ENCODE measurements at places on chromosomes 5 and 9. TPM values are rescaled to one million over a fixed set of nuclear protein-coding genes. Genes with fewer than 3 reads are reported as not detected.

PSD2 gene
- 0.09 TPM for total RNA-seq

EQTN gene
- not detected for total RNA-seq

CARD6 gene
- total RNA-seq, result 0.26 TPM

DNAI1 gene
- total RNA-seq, result 0.67 TPM

SV2C gene
- not detected for total RNA-seq

DNA sequence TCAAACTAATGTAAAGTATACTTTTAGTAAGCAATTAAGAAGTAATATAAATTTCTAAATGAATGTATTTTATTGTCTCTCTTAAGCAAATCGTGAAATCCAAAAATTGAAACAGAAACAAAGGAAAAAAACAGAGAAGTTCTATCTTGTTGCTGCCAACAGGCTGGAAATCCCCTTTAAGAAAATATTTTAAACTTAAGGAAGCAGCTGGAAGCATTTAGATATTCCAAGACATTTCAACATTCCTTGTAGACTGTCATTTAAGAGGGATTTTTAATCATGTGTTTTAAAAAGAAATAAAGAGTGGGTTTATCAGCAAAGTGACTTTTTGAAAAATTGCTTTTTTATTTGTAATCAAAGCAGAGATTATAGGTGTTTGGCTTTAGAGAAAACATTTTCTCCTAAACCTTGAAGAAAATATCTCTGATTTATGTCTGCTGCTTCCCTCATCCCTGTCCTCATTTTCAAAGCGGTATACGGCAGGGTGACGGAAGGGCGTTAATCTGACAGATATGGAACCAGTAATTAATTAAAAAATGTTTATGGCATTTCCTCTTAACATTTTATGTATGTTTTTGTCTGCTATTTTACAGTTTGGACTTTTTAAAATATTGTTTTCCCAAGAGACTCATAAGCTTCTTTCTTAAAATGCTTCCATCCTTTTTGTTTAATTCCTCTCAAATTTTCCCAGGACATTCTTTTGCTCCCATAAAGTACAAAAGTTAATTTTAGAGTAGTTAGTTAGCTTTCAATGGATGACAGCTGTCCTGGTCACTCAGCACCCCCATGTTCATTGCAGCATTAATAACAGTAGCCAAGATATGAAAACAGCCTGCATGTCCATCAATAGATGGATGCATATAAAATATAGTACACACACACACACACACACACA is 245.6 kb downstream of the LURAP1L start:
- H3K4me3 ChIP-seq, result no peak overlapping the region
- no peaks in the 10 kb centered on the region for H3K36me3 ChIP-seq
- H3K27ac ChIP-seq, result no peak overlapping the region
- no peaks in the 10 kb centered on the region for H3K27me3 ChIP-seq

DNA sequence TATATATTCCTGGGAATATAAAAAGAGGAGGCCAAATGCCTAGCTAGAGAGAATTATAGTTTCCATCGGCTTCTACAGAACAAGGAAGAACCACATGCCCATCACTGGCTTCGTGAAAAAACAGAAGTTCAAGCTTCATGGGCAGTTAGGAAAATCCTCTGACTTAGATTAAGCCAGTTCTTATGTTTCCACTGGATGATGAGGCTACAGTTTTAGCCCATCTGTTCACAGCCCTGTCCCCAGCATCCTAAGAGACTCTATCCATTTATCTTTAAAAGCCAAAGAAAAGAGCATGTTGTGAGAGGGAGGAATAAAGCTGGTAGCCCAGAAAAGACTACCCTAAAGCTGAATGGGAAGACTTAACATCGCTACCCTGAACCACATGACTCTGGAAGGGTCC is 285.5 kb upstream of the WWC1 start:
- H3K27me3 ChIP-seq, result no peaks in the 10 kb centered on the region
- no peaks in the 10 kb centered on the region for H3K36me3 ChIP-seq
- no peak for DNase-seq
- no peak overlapping the region for H3K27ac ChIP-seq
- H3K4me1 ChIP-seq, result no peaks in the 10 kb centered on the region
- H3K4me3 ChIP-seq, result no peak overlapping the region

GRCh38 chr5:157592594-157592993 is 17.0 kb upstream of the ADAM19 start:
- H3K36me3 ChIP-seq, result no peaks in the 10 kb centered on the region
- no peak for DNase-seq
- H3K4me3 ChIP-seq, result no peak overlapping the region
- no peaks in the 10 kb centered on the region for H3K27me3 ChIP-seq

DNA sequence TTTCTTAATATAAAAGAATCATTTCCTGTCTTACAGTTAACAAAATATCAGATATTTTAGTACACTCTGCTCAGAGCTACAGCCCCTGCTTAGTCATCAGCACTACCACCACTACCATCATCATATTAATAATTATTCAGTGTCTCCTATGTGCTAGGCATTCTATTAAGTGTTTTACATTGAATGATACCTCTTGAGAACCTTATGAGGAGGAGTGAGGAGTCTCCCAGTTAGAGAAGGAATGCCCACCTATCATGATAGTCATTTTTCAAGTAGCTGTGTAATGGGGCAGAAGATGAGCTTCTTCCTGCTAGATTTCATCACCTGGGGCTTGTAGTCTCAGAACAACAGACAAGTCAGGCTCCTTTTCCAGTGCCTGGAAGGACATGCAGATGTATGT is 238.0 kb downstream of the TRIM32 start:
- no peak overlapping the region for H3K27ac ChIP-seq
- no peaks in the 10 kb centered on the region for H3K27me3 ChIP-seq
- H3K4me3 ChIP-seq, result no peak overlapping the region
- peaks cover 8% of the 10 kb centered on the region for H3K4me1 ChIP-seq
- H3K36me3 ChIP-seq, result no peaks in the 10 kb centered on the region
- DNase-seq, result no peak

- no peaks in the 10 kb centered on the region for H3K36me3 ChIP-seq
- H3K27ac ChIP-seq, result no peak overlapping the region
- H3K4me3 ChIP-seq, result no peak overlapping the region
- no peak for DNase-seq
- H3K4me1 ChIP-seq, result peaks cover 30% of the 10 kb centered on the region
Measured at GRCh38 chr9:136050701-136051452, 44.2 kb downstream of the NACC2 start.

DNA sequence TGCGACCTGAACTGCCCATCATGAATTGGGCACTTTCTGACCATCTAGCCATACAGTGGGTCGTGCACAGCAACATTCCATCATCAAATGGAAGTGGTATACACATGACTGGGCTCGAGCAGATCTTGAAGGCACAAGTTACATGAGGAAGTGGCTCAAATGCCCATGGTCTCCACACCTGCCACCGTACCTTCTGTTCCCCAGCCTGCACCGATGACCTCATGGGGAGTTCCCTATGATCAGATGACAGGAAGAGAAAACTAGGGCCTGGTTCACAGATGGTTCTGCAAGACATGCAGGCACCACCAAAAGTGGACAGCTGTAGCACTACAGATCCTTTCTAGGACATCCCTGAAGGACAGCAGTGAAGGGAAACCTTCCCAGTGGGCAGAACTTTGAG is 21.8 kb downstream of the MTMR12 start:
- H3K4me1 ChIP-seq, result peaks cover 6% of the 10 kb centered on the region
- no peaks in the 10 kb centered on the region for H3K27me3 ChIP-seq
- no peak overlapping the region for H3K4me3 ChIP-seq
- H3K36me3 ChIP-seq, result no peaks in the 10 kb centered on the region
- no peak for DNase-seq

- H3K27ac ChIP-seq, result no peak overlapping the region
- no peak overlapping the region for H3K4me3 ChIP-seq
- DNase-seq, result no peak
- no peaks in the 10 kb centered on the region for H3K27me3 ChIP-seq
- no peaks in the 10 kb centered on the region for H3K36me3 ChIP-seq
Measured at GRCh38 chr9:13787234-13787833, 507.8 kb upstream of the MPDZ start.

DNA sequence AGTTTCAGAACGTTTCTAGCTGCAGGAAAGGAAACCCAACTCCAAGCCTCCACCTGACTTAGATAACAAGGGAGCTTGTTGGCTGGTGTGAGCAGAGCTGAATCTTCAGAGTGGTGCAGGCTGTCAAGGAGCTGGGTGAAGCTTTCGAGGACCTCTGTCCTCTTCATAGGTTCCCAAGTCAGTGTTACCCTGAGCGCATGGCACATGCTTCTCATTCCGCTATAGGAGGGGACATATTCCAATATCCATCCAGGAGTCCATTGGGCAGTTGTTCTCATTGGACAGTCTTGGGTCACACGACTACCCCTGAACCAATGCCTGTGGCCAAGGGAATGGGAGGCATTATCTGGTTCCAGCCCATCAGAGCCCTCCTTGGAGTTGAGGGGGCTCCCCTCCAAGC is 50.3 kb downstream of the DUSP1 start:
- no peak overlapping the region for H3K4me3 ChIP-seq
- H3K4me1 ChIP-seq, result peaks cover 16% of the 10 kb centered on the region
- no peaks in the 10 kb centered on the region for H3K36me3 ChIP-seq
- no peak overlapping the region for H3K27ac ChIP-seq
- H3K27me3 ChIP-seq, result no peaks in the 10 kb centered on the region

GRCh38 chr5:35117967-35118366 is 70.2 kb upstream of the AGXT2 start:
- H3K36me3 ChIP-seq, result no peaks in the 10 kb centered on the region
- H3K27ac ChIP-seq, result no peak overlapping the region
- H3K4me3 ChIP-seq, result no peak overlapping the region
- no peaks in the 10 kb centered on the region for H3K27me3 ChIP-seq

DNA sequence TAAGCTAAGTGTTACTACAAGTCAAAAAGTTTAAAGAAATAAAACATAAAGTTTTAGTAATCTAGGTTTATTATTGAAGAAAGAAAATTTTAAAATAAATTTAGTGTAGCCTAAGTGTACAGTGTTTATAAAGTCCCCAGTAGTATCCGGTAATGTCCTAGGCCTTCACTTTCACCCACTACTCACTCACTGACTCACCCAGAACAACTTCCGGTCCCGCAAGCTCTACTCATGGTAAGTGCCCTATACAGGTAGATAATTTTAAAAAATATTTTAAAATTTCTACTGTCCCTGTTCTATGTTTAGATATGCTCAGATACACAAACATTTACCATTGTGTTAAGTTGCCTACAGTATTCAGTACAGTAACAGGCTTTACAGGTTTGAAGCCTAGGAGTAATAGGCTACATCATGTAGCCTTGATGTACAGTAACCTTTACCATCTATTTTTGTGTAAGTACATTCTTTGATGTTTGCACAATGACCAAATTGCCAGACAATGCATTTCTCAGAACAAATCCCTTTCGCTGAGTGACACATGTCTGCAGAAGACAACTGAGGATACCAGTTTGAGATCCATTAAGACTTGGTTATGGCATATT is 253.6 kb downstream of the TRIM32 start:
- DNase-seq, result no peak
- no peak overlapping the region for H3K4me3 ChIP-seq
- no peaks in the 10 kb centered on the region for H3K27me3 ChIP-seq
- no peaks in the 10 kb centered on the region for H3K36me3 ChIP-seq
- H3K4me1 ChIP-seq, result no peaks in the 10 kb centered on the region

DNA sequence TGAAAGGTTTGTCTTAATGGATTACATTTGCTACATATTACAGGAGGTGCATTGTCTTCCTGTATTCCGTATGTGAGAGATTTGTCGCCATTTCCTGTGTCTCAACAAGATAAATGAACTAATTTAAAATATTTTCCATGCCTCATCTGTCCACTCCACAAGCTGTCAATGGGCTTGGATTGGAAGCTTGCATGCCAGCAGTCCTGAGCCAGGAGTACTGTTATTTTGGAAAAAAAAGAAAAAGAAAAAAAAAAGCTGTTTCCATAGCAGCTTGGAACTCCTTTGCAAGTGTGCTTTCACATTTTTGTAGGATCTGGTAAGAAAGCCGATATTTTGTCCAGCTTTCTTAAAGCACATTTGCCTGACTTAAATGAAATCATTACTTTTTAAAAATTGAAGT is 330.8 kb downstream of the KDM4C start:
- H3K36me3 ChIP-seq, result no peaks in the 10 kb centered on the region
- H3K4me1 ChIP-seq, result no peaks in the 10 kb centered on the region
- no peaks in the 10 kb centered on the region for H3K27me3 ChIP-seq
- H3K4me3 ChIP-seq, result no peak overlapping the region
- H3K27ac ChIP-seq, result no peak overlapping the region

DNA sequence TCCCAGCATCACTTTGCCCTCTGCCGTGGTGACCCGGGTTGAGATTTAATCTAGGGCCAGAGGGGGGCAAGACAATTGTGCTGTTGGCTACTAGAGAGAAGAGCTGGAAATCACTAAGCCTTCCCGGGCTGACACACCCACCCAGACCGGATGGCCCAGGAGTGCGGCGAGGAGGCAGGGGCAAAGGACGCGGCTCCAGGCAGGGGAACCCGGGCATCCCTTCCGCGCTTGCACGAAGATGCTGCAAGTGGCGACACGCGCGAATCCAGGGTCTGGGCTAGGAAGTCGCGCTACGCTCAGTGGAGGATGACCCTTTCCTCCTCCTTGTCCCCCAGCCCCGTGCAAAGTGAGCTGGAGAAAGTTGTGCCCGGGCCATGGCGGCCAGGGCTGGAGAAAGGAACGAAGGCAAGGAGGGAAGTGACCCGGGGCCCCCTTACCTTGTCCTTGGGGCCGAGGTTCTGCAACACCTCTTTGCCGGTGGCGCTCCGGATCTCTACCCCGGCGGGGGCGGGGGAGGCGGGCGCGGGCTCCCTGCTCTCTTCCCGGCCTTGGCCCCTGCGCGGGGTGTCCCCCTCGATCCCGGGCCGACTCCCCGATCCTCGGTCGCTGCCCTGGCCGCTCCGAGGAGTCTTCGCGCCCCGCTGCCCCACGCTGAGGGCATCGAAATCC is 693 bp downstream of the DPYSL3 start:
- no peaks in the 10 kb centered on the region for H3K27me3 ChIP-seq
- H3K4me3 ChIP-seq, result no peak overlapping the region
- no peaks in the 10 kb centered on the region for H3K36me3 ChIP-seq
- DNase-seq, result no peak
- H3K4me1 ChIP-seq, result peaks cover 12% of the 10 kb centered on the region

Data from Caco-2 (cell line).